ENCODE measurements at places on chromosomes 4 and X.

GRCh38 chr4:52001616-52002015 is 18.5 kb downstream of the LRRC66 start:
- no peak for DNase-seq

DNA sequence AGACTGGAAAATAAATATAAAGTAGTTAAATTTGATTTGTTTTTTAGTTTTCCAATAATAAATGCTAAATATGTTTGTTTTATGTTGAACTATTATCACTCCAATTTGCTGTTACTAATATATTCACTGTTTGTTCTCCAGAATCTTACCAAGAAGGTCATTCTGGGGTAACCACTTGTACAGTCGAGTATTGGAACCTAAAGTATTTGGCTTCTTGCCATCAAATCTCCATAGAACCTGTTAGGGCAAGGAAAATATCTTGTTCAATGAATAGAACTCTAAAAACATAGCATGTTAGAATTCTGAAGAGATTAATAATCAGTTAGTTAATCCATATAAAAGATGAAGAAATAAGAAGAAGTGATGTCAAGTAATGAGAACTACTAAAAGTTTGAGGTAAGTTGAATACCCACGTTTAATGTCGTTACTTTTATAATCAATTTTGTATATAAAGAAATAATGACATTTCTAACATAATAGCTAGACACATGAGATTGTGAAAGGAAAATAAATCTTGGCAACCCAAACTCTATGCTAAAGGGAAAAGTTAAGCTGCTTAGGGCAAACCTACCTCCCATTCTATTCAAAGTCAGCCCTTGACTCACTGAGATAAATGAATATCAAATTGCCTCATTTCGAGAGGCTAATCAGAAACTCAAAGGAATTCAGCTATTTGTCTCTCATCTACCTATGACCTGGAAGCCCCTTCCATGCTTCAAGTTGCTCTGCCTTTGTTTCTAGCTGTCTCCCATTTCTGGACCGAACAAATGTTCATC is 15.3 kb downstream of the UGT2B15 start:
- DNase-seq: no peak

- DNase-seq: no peak
Observed at GRCh38 chr4:112731715-112732114, 94.8 kb downstream of the LARP7 start.

- DNase-seq: no peak
Observed at GRCh38 chr4:150181536-150181935, 103.3 kb downstream of the DCLK2 start.

DNA sequence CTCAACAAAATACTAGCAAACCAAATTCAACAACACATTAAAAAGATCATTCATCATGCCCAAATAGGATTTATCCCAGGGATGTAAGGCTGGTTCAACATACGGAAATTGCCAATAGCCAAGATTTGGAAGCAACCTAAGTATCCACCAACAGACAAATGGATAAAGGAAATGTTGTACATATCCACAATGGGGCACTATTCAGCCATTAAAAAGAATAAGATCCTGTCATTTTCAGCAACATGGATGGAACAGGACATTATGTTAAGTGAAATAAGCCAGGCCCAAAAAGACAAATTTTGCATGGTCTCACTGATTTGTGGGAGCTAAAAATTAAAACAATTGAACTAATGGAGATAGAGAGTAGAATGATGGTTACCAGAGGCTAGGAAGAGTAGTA is 82.0 kb upstream of the FAM241A start:
- DNase-seq: no peak

GRCh38 chrX:46268412-46268811 is 276.8 kb downstream of the ZNF674 start:
- DNase-seq: no peak

GRCh38 chrX:125289920-125290319 is 29.8 kb upstream of the TEX13C start:
- no peak for DNase-seq

DNA sequence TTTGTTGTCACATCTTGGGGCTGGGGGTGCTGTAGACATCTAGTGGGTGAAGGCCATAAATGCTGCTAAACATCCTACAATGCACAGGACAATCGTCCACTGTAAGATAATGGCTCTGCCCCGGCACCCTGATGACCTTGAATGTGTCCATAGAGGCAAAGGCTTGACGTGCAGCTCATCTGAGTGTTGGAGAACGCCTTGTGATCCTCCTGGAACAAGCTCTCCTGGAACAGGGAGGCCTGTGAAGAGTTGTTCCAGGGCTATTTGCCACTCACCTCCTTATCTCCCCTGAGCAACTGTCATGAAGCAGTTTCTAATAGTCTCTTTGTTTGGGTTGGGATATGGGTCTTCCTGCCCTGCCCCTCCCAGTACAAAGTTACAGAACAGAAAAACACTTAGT is 15.2 kb upstream of the PCYT1B start:
- DNase-seq: no peak

GRCh38 chr4:154164931-154165839 is 326.4 kb downstream of the DCHS2 start:
- DNase-seq: no peak

DNA sequence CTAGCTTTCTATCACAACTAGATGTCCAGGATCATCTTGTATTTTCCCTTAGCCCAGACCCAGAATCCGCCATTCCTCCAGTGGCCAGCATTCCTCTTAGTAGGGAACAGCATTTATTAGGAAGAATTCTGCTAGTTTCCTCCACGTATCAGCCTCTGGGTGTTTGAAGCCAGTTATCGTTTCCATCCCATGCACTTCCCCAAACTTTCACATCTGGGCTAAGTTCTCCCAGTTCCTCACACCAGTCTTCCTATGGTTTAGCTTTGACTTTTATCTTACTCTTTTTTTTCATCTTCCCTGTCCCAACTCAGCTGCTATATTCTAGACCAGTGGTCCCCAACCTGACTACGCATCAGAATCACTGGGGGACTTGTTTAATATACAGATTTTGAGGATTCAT is 53.5 kb upstream of the PRSS48 start:
- DNase-seq: no peak

DNA sequence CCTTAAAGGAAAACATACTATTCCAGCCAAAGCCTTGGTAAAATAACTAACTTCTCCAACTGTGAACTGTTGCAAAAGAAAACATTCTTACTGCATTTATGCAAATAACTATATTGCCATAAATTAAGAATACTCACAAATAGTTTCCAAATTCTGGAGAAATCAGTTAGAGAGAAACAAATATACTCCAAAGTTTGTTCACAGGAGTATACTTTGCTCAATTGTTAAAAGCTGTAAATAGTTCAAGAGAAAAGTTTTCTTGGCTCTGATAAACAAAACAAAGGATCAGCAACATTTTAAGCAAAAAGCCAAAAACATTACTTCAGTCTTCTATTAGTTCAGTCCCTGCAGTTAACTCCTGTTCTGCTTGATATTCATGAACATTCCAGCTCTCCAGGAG is 83.0 kb downstream of the EIF4E start:
- DNase-seq: no peak
